ENCODE measurements at places on chromosomes 5 and 9.

- no peak for DNase-seq
Observed at GRCh38 chr9:104836767-104837166, 72.8 kb downstream of the NIPSNAP3B start.

- no peak for DNase-seq
Observed at GRCh38 chr9:112439825-112440224, 46.8 kb upstream of the KIAA1958 start.

GRCh38 chr5:171747061-171747859 lies 38.4 kb upstream of the SMIM23 start:
- no peak for DNase-seq

DNA sequence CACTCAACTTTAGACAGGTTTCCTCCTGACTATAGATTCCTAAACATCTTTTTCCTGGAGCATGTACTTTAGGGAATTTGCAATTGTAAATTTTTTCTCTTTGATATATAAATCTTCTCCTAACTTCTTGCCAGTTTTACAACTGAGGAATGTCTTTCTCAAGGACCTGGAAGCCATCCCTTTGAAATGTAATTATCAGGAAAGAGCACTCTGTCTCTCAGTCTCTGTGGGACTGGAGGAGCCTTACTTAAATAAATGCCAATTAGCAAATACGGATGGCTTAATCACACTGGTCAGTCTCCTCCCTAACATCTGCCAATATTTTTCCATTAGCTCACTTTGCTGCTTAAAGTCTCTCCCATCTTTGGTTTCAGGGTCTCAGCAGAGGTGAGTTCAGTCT lies 344.3 kb upstream of the ARRDC3 start:
- DNase-seq: no peak

DNA sequence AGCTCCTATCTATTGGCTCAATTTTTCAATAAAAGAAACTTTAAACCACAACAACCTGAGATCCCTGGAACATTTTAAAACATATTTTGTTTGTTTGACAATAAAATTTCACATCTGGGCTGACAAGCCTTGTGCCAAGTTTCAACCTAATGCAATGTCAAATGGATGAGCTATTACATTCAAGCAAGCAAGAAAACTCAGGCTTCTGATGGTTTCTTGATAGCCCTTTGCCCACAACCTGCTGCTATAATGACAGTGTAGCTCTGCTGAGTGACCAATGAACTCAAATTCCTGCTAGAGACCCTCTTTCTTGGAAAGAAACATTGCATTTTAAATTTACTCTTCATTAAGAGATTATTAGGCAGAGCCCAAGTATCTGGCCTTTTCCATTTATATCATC lies 472.9 kb downstream of the ARHGEF28 start:
- DNase-seq: no peak

- DNase-seq: no peak
Observed at GRCh38 chr9:89896806-89897340, 292.1 kb downstream of the GADD45G start.

- DNase-seq: no peak
Observed at GRCh38 chr5:173311818-173312585, 16.2 kb downstream of the STC2 start.
